Activated T-helper 1 cell treated with Interleukin-2 at 50 U/mL for 16 hours (primary cell): ENCODE measurements at places on chromosomes 7 and 10.

- DNase-seq = no peak
Measured at GRCh38 chr7:139820089-139820488, 9.0 kb upstream of the TBXAS1 start.

- DNase-seq = no peak
Measured at GRCh38 chr7:77888998-77889397, 90.4 kb downstream of the PHTF2 start.

GRCh38 chr7:38628630-38629385, 2.4 kb downstream of the AMPH start:
- no peak for DNase-seq

- no peak for DNase-seq
Measured at GRCh38 chr10:8312781-8313180, 258.3 kb downstream of the GATA3 start.

- no peak for DNase-seq
Measured at GRCh38 chr7:30010021-30010420, 16.5 kb downstream of the FKBP14 start.

DNA sequence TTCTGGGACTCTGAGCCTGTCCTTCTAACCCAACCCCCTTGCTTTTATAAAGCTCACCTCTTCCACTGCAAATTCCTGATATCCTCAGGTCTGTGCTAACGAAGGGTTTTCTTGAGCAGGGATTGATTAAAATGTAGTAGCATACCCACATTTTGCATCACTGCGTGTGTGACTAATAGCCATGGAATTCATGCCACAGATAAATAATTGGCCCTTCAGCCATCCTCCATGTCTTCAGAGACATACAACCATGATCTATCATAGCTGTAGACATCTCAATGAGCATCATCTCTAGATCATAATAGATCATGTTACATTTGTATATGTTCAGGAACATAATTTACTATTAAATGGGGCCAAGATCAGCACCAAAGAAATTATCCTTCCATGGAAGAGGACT, 990.3 kb downstream of the KCNMA1 start:
- no peak for DNase-seq

DNA sequence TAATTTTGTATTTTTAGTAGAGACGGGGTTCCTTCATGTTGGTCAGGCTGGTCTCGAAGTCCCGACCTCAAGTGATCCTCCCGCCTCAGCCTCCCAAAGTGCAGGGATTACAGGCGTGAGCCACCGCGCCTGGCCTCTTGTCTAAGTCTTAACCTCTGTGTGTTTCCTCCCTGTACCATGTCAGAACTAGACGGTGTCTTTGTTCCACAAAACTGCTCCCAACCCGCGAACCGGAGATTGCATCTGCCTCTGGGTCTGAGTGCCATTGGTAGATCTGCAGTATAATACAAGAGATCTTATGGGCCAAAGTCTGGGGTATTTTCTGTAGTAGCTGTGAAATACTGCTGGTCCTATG, 1.3 kb upstream of the EEF1AKMT2 start:
- no peak for DNase-seq

DNA sequence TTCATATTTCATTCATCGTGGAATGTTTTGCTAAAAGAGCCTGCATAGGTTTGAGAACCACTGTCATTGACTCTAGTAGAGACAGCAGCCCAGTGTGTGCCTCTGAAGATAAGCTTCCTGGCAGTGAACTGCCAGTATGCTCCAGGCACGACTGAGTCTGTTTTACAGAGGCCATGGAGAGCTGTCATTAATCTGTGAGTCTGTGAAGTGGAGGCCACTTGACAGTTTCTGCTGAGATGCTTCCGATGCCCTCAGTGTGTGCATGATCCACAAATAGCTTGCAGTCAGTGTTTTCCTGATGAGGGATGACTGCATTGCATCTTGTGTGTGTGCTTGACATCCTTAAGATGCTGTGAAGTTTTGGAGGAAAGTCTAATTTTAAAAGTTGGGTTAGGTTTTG, 162.2 kb downstream of the PFKFB3 start:
- DNase-seq = no peak

DNA sequence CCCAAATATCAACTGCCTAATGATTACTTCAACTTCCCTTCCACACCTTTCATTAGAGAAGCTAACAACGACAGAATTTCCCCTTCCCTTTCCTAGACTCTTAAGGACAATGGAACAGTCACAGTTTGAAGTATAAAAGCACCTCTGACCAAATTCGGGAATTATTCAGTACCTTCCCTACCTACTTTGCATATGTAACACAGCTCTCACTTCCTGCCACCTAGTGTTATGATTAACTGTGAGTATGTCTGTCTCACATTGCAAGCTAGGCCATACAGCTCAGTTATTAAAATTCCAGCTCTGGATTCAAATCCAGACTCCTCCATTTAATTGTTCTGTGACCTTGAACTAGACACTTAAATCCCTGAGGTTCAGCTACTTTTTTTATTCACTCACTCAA, 44.8 kb upstream of the HPSE2 start:
- no peak for DNase-seq

- DNase-seq = no peak
Measured at GRCh38 chr10:133088956-133089800, 1.5 kb downstream of the ADGRA1 start.

DNA sequence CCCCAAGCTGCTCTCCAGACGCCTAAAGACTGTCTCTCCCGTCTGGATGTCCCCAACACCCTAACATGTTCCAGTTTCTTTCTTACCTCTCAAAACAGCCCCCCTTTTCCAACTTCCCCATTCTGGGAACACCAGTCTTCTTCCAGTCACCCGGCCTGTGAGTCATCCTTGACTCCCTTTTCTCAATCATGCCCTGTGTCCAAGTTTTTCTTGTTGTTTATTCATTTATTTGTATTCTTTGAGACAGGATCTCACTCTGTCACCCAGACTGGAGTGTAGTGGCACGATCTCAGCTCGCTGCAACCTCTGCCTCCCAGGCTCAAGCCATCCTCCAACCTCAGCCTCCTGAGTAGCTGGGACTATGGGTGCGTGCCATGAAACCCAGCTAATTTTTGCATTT, 15.6 kb downstream of the SNX10 start:
- no peak for DNase-seq

DNA sequence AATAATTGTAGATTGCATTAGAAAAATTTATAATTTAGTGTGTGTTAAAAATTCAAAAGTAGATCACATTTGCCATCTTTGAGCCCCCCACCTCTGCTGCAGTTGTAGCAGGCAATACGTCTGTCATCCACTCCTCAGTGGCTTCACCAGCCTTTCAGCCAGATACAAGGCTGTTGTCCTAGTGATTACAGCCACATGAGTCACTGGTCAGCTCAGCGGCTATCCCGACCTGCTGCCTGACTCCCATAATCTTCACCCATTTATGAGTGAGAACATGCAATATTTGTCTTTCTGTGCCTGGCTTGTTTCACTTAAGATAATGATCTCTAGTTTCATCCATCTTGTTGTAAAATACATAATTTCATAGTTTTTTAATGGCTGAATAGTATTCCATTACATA, 9.2 kb downstream of the OR2A5 start:
- no peak for DNase-seq

GRCh38 chr10:8726779-8727084, 672.2 kb downstream of the GATA3 start:
- DNase-seq = no peak

- DNase-seq = no peak
Measured at GRCh38 chr10:71060476-71061426, 151.6 kb upstream of the UNC5B start.

- peak; percentile 5 for DNase-seq
Measured at GRCh38 chr7:136114966-136115762, 138.0 kb upstream of the MTPN start.

GRCh38 chr10:101558204-101558603, 29.9 kb downstream of the POLL start:
- no peak for DNase-seq

- DNase-seq = no peak
Measured at GRCh38 chr7:146150153-146150552, 33.6 kb downstream of the CNTNAP2 start.

DNA sequence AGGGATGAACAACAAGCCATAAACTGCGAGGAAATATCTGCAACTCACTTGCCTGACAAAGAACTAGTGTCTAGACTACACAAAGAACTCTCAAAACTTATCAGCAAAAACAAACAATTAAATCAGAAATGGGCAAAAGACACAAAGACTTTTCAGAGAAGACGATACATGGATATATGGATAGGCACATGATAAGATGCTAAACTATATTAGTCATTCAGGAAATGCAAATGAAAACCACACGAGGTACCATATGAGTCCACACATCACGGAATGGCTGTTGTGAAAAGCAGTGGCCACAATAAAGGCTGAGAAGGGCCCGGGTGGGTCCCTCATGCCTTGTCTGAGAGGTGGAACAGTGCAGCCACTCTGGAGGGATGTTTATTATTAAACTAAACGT, 267.8 kb downstream of the WDR37 start:
- DNase-seq = no peak

DNA sequence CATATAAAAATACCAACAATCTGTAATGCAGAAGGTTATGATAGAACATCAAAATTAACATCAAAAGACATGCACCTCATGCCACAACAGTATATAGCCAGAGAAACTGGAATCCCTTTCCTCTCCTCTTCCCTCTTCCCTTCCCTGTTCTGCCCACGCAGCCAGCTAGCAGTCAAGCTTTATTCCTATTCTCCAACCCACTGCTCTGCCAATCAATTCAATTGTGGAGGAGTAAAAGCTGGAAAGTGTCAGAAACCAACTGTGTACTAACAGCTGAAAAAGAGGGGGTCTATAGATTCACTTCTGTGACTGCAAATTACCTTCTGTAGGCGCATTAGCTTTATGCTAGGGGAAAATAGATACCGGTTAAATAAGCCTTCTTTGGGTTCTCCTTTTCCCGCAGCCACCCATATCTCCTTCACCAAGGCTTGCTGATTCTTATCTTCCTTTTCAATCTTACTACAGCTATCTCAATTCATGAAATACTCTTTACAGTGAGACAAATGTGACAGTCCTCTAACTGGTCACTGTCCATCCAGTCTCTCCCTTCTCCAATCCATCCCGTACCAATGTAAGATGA, 16.3 kb downstream of the ABI1 start:
- DNase-seq = no peak

- DNase-seq = no peak
Measured at GRCh38 chr7:100572949-100573675, 588 bp downstream of the SAP25 start.

- no peak for DNase-seq
Measured at GRCh38 chr7:93957767-93958166, 36.2 kb downstream of the GNG11 start.

GRCh38 chr10:50275650-50276235, 24.4 kb upstream of the ASAH2 start:
- no peak for DNase-seq

DNA sequence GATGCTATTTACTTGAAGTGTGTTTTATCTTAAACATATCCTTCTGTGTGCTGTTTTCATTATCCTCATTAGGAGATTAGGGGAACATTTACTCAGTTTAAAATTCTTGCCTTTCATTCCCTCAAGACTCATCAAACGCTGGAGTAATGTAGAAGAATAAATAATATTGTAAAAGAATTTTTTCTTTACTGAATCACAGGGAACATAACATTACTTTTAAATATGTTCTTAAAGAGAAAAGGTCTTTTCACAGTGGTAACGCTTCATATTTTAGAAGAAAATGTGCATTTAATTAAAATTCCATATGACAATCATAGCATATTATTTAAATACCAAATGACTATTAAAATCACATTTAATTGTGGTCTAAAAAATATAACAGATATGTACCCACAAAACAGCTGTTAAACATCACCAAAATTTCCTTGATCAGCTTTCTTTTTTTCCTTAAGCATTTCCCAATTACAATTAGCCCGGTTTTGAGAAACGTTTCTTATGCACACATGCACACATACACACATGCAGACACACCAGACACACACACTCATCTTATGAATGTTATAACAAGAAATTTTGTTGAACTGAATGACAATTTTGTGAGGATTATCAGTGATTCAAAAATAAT, 102.0 kb upstream of the GLI3 start:
- no peak for DNase-seq
